NCI-H146 (cell line): ENCODE measurements at places on chromosomes 16 and 17.

DNA sequence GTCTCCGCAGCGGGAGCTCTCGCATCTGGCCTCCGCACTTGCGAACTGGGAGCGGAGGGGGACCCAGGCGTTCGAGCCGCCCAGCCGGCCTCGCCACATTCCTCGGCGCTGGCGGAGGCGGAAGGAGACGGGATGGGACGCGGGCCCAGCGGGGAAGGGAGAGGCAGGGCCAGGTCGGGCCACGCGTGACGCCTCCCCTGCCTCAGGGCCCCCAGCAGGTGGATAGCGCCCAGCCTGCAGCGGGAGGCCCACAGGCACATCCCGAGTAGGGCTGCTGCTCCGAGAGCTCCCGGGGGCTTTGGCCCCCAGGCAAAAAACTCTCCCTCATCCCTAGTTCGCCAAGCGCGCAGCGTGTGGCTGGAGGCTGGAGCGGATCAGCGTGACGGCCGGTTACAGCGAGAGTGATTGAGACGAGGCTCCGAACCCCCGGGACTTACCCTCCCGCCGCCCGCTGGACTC, 800 bp downstream of the PLEKHH3 start:
- DNase-seq: peak; percentile 57

- DNase-seq: no peak
Measured at GRCh38 chr17:53736516-53737240, 86.0 kb upstream of the KIF2B start.

DNA sequence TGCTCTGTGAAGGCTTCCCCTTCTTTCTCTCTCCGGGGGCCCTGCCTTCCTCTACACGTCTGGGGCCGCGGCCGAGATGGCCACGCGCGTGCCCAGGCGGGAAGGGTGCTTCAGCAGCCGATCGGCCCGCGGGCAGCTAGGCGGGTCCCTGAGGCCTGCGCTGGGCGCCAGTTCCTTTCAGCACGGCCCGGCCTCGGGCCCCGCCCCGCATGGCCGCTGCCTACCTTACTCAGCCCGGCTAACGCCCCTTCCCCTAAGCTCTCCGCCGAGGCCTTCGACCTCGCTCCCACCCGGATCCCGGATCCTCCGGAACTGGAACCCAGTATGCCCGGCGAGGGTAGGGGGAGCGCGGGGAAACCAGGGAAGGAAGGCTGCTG, 335 bp downstream of the TMEM11 start:
- peak; percentile 80 for DNase-seq

DNA sequence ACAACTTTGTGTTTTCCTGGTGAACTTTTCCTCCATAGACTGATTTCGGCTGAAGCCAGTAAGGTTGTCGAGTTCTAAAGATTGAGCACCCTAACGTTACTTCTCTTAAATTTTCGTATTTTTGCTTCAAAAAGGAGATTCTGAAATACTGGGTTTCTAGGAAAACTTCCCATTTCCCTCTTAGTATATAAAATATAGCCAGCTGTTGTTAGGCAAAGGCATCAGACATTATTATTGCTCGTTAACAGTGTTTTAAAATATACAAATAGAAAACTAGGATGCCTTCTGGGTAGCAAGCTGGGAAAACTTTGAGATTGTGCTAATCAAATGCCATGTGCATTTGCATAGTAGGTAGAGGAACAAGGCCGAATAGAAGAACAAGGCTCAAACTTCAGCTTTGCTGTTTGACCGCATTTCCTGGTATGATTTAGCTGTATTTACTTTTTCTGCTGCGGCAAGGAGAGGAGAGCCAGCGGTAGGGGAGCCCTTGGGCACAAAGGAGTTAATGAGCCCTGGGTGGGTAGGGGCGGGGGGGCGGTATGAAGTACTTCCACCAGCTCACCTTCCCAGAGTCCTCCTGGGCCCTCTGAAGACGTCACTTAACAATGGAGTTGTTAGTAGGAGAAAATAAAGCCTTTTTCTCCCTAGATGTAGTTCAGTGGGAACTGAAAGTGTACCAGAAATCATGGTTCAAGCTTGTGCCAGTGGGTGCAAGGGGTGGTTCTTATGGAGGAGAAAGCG, 151.9 kb downstream of the MSI2 start:
- peak; percentile 85 for DNase-seq

GRCh38 chr16:79041206-79041605, 559.3 kb downstream of the MAF start:
- DNase-seq: no peak

DNA sequence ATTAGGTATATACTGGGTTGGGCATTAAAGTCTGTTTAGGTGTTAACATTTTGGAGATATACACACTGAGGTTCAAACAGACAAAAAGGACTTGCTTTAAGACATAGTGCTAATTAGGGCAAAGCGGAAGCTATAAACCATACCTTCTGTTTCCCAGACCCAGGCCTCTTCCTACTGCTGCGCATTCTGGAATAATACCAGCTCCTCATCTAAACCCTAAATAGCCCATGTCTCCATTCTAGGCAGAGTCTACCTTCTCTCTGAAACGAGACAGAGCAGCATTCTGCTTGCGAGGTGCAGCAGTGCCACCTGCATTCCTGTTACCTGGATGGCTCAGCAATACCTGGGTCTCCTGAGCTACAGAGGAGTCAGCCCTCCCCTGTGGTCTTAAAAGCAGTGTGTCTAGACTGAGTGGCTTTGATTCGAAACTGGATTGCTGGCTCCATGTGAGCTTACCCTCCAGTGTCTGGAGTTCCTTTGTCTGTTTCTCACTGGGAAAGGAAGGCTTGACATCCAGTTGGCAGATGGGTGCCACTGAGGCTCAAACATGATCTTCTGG, 6.4 kb downstream of the YPEL2 start:
- DNase-seq: no peak

DNA sequence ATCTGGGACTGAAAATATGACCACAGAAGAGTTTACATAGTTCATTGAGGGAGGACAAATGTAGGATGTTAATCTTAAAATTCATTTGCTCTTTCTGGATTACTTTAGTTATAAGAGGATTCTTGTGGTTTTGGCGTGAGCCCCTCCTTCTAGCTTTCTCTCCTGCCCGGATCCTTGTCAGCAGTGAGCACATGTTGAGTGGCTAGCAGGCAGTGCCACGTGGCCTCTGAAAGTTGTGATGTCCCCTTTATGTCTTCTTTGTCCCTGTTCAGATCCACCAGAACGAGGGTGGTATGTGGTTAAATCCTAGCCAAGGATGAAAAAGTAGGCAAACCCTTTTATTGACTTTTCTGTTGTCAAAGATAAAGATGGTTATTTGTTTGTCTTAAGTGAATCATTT, 83.8 kb downstream of the GNAO1 start:
- no peak for DNase-seq

DNA sequence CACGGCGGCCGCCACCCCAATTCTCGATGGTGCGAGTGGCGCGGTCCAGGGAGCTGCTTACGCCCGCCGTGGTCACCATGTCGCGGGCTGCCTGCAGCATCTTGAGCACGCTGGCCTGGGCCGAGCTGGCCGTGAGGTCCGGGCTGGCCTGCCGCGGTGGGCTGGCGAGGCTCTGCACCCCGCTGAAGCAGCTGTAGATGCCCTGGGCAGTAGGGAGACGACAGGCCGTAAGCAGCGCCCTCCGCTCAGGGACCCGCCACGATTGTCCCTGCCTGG, 16.4 kb downstream of the GRIN2C start:
- DNase-seq: no peak

DNA sequence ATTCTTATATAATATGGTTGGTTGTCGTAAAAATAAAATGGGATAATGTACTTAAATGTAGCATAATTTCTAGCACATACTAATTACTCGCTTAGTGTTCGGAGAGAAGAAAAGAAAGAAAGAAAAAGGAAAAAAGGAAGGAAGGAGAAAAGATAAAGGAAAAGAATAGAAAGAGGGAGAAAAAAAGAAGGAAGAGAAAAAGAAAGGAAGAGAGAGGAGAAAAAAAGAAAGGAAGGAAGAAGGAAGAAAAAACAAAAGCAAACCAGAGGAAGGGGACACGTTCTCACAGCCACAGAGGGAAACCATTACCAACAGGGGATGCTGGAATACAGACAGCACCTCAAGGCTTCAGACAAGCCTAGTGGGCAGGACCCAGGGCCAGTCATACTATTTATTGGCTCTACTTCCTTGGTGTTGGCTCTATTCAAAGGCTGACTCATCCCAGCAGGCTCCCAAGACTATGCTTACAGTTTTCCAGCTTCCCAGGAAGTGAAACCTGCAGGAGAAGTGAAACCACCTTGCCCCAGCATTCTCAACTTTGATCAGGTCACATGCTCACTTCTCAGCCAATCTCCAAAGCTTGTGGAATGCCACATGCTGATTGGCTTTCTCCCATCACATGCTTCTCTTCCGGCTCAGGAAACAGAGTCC, 273.5 kb upstream of the IRX5 start:
- no peak for DNase-seq

- peak; percentile 98 for DNase-seq
Measured at GRCh38 chr17:8435245-8436168, at the start of gene NDEL1. Gene NDEL1, plus strand, starts transcription at chr17:8435884. Its CDS starts 8,388 bp downstream, at chr17:8444272.

- no peak for DNase-seq
Measured at GRCh38 chr16:84039696-84040095, 2.9 kb downstream of the SLC38A8 start.

DNA sequence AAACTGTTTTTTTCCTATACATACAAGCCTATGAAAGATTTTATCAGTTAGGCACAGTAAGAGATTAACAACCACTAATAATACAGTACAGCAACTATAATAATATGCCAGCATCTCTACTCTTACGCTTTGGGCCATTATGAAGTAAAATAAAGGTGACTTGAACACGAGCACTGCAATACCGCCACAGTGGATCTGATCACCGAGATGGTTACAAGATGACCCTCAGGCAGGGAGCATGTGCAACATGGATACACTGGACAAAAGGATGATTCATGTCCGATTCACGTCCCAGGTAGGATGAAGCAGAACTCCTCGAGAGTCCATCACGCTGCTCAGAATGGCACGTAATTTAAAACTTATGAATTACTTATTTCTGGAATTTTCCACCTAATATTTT, 10.5 kb downstream of the PELP1 start:
- DNase-seq: no peak

DNA sequence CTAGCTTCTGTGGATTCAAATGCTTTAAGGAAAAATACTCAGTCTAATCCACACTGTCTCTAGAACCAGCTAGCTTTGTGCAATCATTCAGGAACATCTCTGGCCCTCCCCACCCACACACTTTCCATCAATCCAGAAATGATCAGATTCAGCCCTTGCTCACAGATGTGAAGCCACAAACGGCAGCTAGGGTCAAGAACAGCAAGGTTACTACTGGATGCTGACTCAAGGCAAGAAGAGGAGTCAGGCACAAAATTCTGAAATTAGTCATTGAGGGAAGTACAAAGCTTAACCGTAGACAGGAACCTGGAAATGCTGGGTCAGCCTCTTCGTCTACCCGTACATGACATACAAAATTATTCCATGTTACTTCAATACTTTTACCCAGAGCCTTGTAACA, 174.6 kb downstream of the CDH13 start:
- no peak for DNase-seq

DNA sequence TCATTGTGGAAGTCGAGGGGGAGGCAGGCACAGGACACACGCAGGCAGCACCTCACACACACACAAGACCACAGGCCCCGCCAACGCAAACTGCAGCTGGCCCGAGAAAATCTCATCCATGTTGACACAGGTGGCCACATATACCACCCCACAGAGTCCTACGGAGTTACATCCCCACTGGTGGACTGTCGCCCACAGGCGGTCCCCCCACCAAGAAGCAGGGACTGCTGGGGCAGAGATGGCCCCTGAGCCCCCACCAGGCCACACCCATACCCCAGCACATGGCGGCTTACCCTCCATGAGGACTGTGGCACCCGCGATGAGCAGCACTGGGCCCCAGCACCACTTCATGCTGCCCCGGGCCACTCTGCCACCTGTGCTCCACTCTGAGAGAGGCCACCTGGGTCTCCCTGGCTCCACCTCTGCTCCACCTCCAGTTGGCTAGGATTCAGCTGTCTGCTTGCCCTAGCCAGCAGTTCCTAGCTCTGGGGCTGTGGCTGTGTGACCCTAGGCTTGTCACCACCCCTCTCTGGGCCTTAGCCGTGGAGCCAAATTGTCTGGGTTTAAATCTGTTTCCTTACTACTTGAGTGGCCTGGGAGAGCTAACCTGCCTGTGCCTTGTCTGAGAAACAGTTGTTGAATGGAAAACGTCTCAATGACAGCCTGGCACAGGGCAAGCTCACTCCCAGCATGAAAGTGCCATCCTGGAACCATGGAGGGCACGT, at the start of gene PRSS53:
TSS of gene PRSS53 (minus strand) at position 485 of the 725 bp plus-strand sequence. CDS start at position 351, 134 bp downstream.
- no peak for DNase-seq

DNA sequence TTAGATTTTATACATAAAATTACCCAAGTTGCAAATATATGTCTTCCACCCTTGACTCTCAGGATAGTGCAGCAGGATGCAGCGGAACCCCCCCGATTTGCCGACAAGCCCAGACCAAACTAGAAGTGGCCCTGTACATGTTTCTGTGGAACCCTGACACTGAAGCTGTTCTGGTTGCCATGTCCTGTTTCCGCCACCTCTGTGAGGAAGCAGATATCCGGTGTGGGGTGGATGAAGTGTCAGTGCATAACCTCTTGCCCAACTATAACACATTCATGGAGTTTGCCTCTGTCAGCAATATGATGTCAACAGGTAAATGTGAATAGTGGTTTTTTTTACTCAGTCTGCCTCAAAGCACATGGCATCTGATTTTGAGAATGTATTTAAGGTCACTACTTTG, 70.7 kb downstream of the OMG start:
- no peak for DNase-seq

GRCh38 chr17:76000016-76000754, 470 bp upstream of the CDK3 start:
- no peak for DNase-seq
